ENCODE measurements at places on chromosomes 13 and 19.

- no peak for DNase-seq
Observed at GRCh38 chr13:38483623-38484022, 134.0 kb downstream of the UFM1 start.

GRCh38 chr19:2970201-2970835, 7.0 kb upstream of the TLE6 start:
- DNase-seq = no peak

DNA sequence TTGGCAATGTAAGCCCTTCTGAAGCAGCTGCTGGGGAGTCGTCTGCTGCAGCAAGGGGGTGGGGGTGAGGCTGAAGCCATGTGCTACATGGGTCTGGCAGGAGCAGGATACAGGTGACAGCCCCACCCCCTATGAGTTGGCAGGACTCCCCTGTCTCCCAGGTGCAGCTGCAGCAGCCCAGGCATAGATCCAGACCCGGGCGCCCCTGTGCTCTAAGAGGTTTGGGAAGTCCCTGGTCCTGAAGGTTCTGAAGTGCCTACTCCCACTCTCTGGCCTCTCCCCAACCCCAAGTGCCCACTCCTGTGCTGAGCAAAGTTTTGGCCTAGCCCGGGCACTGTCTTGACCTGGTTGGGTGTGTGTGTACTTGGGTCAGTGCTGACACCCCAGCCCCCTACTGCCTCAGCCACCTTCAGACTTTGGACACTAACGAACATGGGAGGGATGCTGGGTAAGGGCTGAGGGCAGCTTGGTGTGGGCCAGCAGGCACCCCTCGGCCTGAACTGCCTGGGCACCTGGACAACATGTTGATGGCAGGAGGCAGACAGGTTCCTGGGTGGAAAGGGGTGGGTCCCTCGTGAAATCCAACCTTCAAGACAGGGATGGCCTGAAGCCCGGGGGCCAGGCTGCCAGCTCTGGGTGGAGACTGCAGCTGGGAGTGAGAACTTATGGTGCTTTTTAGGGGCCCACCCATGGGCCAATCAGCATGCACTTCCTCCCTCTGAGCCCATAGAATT, 54.1 kb upstream of the SLITRK6 start:
- no peak for DNase-seq

DNA sequence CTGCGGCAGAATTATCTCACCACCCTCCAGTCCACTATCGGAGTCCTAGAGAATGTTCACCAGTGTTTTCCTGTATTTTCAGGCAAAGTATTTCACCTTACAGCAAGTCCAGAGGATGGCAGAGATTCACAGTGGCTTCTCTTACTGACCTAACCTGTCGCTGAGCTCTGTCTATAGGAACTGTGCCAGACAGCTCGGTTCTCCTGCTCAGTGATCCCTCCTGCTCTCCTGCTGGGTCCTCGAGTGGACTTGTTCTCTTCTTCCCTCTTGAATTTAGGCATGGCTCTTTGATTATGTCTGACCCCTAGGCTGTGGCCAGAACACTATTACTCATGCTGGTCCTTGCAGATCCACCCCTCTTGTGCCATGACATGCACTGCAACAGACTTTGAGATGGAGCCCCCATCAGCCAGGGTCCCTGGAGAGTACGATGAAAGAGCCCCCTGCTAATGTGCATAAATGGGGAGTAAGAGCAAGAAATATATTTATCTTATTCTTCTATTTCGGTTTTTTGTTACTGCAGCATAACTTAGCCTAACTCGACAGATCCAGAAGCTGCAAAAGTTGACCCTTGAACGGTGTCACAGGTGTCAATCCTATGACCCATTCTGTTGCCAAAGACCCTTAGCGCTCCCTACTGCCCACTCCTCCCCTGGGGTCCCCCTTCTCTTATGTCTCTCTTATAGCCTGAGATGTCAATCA, 439.4 kb downstream of the ZNF536 start:
- no peak for DNase-seq

DNA sequence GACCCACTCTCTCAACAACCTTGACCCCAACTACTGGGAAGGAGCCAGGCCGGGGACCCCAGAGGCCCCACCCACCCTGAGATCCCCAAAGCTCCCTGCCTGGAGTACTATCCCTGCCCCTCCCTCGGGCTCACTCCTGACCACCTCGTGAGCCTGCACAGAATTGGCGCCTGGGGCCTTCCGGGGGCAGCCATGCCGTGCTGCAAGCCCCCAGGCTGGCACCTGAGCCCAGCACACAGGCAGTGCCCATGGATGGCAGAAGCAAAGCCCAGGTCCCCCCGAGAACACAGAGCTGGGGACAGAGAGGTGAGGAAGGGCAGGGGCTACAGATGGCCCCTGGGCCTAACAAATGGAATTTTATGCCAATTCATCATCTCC, 13.9 kb downstream of the LSM4 start:
- no peak for DNase-seq

DNA sequence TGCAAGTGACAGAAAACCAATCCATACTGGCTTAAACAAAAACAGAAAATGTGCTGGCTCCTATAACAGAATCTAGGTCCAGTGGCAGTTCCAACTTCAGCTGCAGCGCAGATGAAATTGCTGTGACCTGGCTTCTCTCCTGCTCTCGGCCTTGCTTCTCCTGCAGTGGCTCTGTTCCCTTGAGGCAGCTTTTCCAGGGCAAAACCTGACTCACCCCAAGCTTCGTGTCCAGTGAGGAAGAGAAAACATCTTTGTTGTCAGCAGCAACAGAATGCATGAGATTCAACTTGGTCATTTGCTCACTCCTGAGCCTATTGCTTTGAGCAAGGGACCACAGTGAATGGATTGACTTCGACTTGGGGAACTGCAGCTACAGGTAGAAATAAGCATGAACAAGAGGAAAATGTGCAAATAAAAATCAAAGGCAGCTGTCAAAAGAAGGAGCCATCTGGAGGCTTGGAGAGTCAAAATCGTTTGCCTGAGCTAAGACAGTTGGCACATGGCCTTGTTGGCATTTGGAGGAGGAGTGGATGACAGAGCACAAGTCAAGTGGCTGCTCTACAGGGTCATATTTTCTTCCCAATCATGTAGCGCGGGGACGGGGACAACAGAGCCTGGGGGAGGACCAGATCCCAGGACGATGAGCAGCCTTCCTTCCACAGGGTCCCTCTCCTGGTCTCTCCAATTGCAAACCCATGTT, 523.4 kb downstream of the FGF9 start:
- no peak for DNase-seq

DNA sequence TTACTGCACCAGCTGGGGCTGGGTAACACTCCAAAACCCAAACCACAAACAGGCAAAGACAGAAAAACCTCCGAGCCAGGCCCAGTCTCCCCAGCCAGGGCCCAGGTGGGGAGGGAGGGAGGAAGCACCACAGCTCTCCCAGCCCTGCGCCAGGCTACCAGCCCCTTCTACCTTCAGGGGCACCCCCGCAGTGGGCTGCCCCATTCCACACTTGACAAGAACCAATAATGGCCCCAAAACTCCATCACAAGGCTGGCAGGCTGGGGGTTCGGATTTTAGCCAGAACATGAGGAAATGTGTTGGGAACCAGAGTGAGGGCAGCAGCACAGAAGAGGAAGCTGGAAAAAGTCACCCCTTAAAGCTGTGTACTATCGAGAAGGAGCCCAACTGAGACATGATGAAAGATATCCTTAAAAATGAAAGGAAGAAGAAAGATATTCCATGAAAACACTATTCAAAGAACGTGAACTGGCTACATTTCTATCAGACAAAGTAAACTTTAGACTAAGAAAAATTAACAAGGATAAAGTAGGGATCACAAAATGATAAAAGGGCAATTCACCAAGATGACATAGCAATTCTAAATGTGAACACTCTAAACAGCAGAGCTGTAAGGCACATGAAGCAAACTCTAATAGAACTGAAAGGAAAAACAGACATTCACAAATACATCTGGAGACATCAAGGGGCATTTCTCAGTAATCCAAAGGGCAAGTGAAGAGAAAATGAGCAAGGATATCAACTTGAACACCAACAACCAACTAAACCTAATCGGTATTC, 12.9 kb downstream of the TUBGCP3 start:
- no peak for DNase-seq

GRCh38 chr19:9474975-9475374, 23.4 kb downstream of the ZNF560 start:
- DNase-seq = no peak

GRCh38 chr19:43752287-43752875, 2.4 kb downstream of the SMG9 start:
- no peak for DNase-seq

GRCh38 chr19:19271828-19272599, 1.1 kb downstream of the TM6SF2 start:
- DNase-seq = no peak

DNA sequence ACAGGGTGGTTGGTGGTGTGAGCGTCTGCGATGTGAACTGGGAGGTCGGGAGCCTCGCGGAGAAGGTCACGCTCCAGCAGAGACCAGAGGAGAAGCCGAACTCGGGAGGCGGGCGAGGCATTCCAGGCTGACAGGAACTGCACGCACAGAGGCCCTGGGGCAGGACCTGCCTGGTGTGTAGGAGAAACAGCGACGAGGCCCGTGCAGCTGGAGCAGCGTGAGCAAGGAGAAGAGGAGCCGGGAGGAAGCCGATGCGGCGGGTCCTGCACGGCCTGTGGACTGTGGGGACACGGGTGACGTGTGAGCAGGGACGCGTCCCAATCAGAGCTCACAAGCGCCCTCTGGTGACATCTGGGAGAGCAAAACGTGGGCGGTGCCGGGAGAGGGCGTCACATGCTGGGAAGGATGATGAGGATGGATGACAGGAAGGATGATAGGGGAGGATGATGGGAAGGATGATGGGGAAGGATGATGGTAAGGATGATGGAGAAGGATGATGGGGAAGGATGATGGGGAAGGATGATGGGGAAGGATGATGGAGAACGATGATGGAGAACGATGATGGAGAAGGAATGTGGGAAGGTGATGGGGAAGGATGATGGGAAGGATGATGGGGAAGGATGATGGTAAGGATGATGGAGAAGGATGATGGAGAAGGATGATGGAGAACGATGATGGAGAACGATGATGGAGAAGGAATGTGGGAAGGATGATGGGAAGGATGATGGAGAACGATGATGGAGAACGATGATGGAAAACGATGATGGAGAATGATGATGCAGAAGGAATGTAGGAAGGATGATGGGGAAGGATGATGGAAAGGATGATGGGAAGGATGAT, 16.1 kb upstream of the MADCAM1 start:
- peak; percentile 19 for DNase-seq
